ENCODE measurements at places on chromosomes 13 and 19.

DNA sequence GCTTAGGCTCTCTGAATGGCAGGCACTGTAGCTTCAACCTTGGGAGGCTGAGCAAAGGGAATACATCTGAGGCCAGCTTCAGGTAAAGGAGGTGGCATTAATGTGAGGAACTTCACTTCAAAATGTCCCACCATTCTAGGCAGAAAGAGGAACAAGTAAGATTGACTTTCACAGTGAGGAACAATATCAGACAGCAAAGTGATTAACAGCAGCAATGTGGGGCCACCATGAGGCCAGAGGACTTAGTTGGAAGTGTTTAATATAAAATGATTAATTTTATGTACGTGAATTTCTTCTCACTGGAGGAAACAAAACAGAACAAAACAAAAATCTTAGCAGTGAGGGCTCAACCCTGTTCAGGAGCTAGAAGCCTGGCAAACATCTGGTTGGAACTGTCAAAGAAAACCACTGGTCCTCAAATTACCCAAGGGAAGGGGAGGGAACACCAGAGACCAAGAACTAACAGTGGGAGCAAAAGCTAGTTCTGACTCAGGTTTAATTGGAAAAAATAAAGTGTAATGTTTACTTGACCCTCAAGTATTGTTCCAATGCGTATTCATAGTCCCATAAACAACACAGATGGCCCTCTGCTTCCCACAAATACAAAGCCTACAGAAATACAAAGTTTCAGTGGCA is 43.9 kb upstream of the FRY start:
- DNase-seq, result no peak

GRCh38 chr19:34171539-34171876 is 796 bp upstream of the LSM14A start:
- no peak for DNase-seq

GRCh38 chr13:95937714-95938320 is 115.4 kb downstream of the UGGT2 start:
- no peak for DNase-seq

GRCh38 chr13:110092831-110093247 is 214.1 kb downstream of the COL4A1 start:
- DNase-seq, result no peak

DNA sequence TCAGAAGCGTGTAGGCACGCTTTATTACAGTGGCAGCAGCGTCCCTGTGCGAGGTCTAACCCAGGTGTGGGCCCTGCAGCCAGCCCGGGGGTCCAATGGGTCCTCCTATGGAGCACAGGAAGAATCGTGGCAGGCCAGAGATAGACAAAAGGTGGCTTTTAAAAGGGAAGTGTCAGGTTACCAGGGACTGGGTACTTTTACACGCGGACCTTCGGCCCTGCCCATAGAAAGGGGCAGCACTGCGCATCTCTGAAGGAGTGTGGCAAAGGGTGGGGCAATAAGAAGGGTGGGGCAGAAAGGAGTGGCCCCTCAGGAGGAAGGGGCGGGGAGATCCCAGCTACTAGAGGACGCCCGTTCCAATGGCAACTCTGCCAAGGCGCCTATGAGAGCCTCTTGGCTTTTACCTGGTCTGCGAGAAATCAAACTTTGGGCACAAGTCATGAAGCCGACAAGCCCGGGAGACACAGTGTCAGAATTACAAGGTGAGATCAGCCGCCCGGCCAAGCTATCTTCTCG is 1419.8 kb downstream of the UQCRFS1 start:
- peak; percentile 80 for DNase-seq

DNA sequence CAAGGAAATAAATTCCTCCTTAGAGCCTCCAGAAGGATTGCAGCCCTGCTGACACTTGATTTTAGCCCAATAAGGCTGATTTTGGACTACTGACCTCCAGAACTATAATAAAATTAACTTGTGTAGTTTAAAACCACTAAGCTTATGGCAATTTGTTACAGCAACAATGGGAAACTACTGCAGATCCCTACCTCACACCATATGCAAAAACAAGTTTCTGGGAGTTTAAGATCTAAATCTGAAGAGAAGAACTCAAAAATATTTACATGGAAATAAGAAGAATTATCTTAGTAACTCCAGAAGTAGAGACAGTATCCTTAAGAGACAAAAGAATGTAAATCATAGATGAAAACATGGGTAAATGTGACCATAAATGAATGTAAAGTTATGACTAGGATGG is 5.9 kb downstream of the ZNF575 start:
- no peak for DNase-seq

DNA sequence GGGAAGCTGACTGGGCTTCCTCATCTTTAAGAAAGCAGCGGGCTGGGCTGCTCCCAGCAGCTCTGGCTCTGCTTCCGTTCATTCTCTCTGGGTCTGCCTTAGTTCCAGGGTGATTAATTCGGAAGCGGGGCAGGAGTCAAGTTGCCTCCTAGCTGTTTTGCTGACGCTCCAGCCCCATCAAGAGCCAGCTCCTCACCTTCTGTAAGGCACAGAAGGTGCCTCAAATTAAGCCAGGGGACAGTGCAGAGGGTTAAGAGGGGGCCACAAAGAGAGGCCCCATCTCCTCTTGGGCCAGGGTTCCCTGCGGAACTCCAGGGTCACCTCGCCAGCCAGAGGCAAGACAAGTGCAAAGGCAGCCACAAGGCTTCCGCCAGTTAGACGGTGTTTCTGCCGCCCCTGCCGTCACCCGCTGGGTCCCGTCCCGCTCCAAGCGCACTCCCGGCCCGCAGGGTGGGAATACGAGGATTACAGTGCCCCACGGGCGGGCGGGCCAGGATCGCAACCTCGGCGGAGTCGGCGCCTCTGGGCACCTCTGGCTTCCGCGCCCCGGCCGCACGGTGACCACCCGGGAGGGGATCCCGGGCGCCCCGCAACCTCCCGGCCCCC is 508 bp downstream of the SLC15A1 start:
- DNase-seq, result no peak

DNA sequence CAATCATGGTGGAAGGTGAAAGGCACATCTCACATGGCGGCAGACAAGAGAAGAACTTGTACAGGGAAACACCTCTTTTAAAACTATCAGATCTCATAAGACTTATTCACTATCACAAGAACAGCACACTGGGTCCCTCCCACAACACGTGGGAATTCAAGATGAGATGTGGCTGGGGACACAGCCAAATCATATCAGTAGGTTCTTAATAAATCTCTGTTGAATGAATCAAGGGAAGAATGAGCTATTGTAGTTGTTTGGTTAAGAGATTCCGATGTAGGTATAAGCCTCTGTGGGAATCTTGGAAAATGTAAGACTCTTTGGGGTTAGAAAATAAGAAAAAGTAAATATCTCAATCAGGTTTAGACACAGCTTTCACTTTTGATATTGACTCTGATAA is 400.2 kb downstream of the KCNRG start:
- DNase-seq, result no peak

DNA sequence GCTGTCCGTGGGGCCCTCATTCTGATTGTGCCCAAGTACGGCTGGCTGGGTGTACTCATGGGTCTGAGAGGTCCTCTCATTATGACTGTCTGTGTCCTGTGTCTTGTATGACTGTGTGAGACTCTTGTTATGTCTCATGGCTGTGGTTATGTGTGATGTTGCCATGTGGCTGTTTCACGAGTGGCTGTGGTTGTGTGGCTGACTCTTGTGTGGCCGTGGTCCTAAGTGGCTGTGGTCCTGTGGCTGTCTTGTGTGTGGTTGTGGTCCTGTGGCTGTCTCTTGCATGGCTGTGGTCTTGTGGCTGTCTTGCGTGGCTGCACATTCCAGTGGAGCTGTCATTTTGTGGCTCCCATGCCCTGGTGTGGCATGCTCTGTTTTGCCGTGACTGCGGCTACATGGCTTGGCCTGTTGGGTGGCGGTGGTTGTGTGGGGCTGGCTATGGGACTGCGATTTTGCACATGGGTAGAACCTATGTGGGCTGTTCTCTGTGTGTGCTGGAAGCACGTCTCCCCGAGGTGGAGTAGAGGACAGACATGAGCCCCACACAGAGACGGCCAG is 2.5 kb downstream of the LYL1 start:
- no peak for DNase-seq
